ENCODE measurements at places on chromosomes 3 and 15. TPM values are rescaled to one million over a fixed set of nuclear protein-coding genes. Genes with fewer than 3 reads are reported as not detected.

CCR2 gene
- total RNA-seq: 0.33 TPM

- H3K4me1 ChIP-seq: peaks cover 20% of the 10 kb centered on the region
- no peak overlapping the region for H3K4me3 ChIP-seq
Observed at GRCh38 chr3:43755516-43756200, 64.9 kb downstream of the ABHD5 start.

CYP1A2 gene
- not detected for total RNA-seq

DNA sequence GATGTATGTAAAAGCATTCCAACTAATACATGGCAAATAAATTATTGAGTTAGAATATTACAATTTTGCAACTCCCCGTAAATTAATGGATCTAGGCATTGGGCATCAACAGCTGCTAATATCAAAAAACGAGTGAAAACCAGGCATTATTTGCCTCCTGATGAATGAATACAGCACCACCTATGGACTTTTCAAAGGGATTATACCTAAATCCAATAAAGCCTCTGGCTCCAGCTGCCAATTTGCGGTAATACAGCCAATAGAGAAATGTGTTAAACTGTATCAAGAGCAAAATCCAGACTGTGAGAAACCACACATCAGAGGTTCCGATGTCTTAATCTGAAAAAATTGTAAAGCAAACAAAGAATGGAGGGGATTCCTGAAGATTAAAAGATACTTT, 16.3 kb upstream of the A4GNT start:
- no peak overlapping the region for H3K27ac ChIP-seq
- no peaks in the 10 kb centered on the region for H3K4me1 ChIP-seq
- H3K4me3 ChIP-seq: no peak overlapping the region
- H3K27me3 ChIP-seq: no peaks in the 10 kb centered on the region

- H3K4me1 ChIP-seq: no peaks in the 10 kb centered on the region
- H3K27ac ChIP-seq: no peak overlapping the region
- no peaks in the 10 kb centered on the region for H3K36me3 ChIP-seq
Observed at GRCh38 chr15:99421172-99421656, 144.6 kb upstream of the MEF2A start.

GRCh38 chr3:38493031-38493430, 3.1 kb upstream of the EXOG start:
- no peak overlapping the region for H3K27ac ChIP-seq
- H3K4me1 ChIP-seq: peaks cover 12% of the 10 kb centered on the region
- no peak for DNase-seq
- H3K4me3 ChIP-seq: no peak overlapping the region

DNA sequence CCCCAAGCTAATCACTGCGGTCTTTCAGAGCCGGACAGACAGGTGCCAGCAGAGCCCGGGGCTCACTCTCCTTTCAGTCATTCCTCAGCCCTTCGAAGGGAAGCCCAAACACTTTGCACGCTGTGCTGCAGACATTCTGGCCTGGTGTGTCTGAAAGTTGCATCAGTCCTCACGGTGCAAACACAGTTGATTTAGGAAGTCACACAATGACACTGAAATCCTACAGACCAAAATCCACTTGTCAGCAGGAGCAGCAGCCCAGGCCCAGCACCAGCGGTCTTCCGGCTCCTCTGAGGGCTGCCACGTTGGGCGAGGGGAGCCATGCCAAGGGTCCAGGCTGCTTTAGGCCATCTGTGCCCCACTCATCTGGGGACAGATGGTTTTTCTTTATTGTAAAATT, 61.6 kb downstream of the RGMA start:
- H3K27ac ChIP-seq: peak overlapping the region; percentile 79
- no peaks in the 10 kb centered on the region for H3K4me1 ChIP-seq
- DNase-seq: peak; percentile 61
- H3K4me3 ChIP-seq: no peak overlapping the region
- H3K27me3 ChIP-seq: no peaks in the 10 kb centered on the region
- H3K36me3 ChIP-seq: peaks cover 40% of the 10 kb centered on the region

GRCh38 chr3:34696831-34697230, 898.4 kb downstream of the PDCD6IP start:
- H3K27ac ChIP-seq: no peak overlapping the region
- H3K36me3 ChIP-seq: no peaks in the 10 kb centered on the region
- no peaks in the 10 kb centered on the region for H3K4me1 ChIP-seq
- no peak for DNase-seq
- H3K4me3 ChIP-seq: no peak overlapping the region
- H3K27me3 ChIP-seq: no peaks in the 10 kb centered on the region

GRCh38 chr15:49688135-49688790, 67.4 kb downstream of the DTWD1 start:
- H3K4me1 ChIP-seq: no peaks in the 10 kb centered on the region
- no peaks in the 10 kb centered on the region for H3K27me3 ChIP-seq
- H3K27ac ChIP-seq: no peak overlapping the region
- no peak for DNase-seq

CD200 gene
- 5.7 TPM for total RNA-seq

SGO1 gene
- total RNA-seq: not detected

- H3K4me3 ChIP-seq: no peak overlapping the region
- peaks cover 32% of the 10 kb centered on the region for H3K4me1 ChIP-seq
- no peak for DNase-seq
- H3K27me3 ChIP-seq: no peaks in the 10 kb centered on the region
- H3K27ac ChIP-seq: no peak overlapping the region
Observed at GRCh38 chr15:85429522-85429921, 49.1 kb downstream of the AKAP13 start.

RHOV gene
- total RNA-seq: not detected

- no peak overlapping the region for H3K27ac ChIP-seq
- no peak for DNase-seq
- H3K36me3 ChIP-seq: no peaks in the 10 kb centered on the region
- no peak overlapping the region for H3K4me3 ChIP-seq
- H3K27me3 ChIP-seq: no peaks in the 10 kb centered on the region
Observed at GRCh38 chr3:189269365-189269764, 97.6 kb downstream of the TPRG1 start.

- H3K27me3 ChIP-seq: no peaks in the 10 kb centered on the region
- no peaks in the 10 kb centered on the region for H3K36me3 ChIP-seq
- H3K27ac ChIP-seq: no peak overlapping the region
Observed at GRCh38 chr15:61226361-61227256, 2.5 kb downstream of the RORA start.

DNA sequence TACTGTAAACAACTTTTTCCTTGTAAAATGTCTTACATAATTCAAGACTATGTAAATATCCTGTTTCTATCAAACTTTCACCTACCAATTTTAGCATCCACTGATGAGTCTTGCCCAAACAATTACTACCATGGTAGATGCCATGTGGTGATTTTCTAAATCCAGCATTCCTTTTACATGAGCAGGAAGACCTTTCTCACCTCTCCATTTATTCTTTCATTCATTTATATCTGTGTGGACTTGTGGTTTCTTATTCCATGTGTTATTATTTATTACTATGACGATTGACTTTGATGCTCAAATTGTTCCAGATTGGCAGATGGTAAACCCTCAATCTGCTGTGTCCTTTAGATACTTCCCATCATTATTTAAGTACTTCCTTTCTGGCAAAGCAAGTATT, 62.4 kb downstream of the IFT57 start:
- no peaks in the 10 kb centered on the region for H3K4me1 ChIP-seq
- no peaks in the 10 kb centered on the region for H3K27me3 ChIP-seq
- no peak overlapping the region for H3K4me3 ChIP-seq
- no peak for DNase-seq
- H3K36me3 ChIP-seq: no peaks in the 10 kb centered on the region

STRC gene
- total RNA-seq: not detected

DNA sequence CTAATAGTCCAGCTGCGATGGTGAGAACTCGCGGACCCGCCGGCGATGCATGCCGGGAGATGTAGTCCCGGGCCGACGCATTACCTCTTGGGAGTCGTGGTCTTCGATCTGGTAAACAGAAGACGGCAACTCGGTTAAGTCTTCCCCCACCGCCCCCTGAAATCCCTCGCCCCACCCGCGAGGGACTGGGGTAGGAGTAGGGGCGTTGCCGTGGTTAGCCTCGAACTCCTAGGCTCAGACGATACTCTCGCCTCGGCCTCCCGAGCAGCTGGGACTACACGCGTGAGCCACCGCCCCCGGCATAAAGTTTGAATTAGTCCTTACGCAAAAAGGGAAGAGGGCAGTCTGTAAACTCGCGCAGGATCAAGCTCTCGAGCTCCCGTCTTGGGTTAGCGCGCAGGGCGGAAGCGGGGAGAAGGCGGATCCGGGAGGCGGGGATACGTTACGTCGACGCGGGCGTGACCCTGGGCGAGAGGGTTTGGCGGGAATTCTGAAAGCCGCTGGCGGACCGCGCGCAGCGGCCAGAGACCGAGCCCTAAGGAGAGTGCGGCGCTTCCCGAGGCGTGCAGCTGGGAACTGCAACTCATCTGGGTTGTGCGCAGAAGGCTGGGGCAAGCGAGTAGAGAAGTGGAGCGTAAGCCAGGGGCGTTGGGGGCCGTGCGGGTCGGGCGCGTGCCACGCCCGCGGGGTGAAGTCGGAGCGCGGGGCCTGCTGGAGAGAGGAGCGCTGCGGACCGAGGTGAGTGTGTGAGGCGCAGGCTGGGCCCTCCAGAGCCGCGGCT, at the start of gene RAD51:
RAD51 (plus strand) TSS at position 487 of the 781 bp plus-strand sequence. CDS start 3,585 bp downstream, outside the sequence.
- H3K4me3 ChIP-seq: peak within 1 kb of the TSS; percentile 76
- H3K4me1 ChIP-seq: peaks cover 20% of the 10 kb centered on the region
- DNase-seq: peak; percentile 85
- peak within 1 kb of the TSS; percentile 94 for H3K27ac ChIP-seq
- H3K36me3 ChIP-seq: no peaks in the 10 kb centered on the region

DNA sequence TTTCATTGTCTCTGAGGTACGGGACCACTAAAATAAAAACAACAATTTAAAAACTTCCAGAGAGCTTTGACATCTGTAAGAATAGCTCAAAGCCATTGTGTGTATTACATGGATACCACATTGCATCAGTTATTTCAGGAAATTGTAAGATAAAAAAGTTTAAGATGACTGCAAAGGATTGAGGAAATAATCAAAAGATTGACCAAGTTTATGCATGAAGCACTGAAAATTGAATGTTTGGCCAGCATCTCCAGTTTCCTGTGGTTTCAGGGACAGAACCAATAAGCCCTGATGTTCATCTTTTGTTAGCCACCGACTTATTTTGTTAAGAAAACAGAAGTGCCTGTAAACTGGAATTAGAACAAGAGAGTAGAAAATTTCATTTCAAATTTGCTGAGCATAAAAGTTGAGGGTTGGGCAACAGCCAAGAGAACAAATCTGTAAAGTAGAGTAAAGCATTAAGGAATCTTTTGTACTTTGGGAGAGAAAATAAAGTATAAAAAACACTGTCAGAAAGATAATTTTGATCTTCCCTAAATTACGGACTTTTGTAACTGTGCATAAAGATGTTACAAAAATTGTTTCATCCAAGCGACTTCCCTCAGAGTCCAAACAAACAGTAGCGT, 211.5 kb upstream of the P2RY1 start:
- DNase-seq: no peak
- H3K27me3 ChIP-seq: no peaks in the 10 kb centered on the region
- no peaks in the 10 kb centered on the region for H3K4me1 ChIP-seq
- H3K4me3 ChIP-seq: no peak overlapping the region
- H3K36me3 ChIP-seq: no peaks in the 10 kb centered on the region
- H3K27ac ChIP-seq: peak overlapping the region; percentile 24

- no peaks in the 10 kb centered on the region for H3K36me3 ChIP-seq
- H3K27ac ChIP-seq: peak overlapping the region; percentile 46
- no peaks in the 10 kb centered on the region for H3K27me3 ChIP-seq
- no peak for DNase-seq
- H3K4me1 ChIP-seq: peaks cover 18% of the 10 kb centered on the region
Observed at GRCh38 chr15:89243046-89243690, 611 bp upstream of the FANCI start.

DNA sequence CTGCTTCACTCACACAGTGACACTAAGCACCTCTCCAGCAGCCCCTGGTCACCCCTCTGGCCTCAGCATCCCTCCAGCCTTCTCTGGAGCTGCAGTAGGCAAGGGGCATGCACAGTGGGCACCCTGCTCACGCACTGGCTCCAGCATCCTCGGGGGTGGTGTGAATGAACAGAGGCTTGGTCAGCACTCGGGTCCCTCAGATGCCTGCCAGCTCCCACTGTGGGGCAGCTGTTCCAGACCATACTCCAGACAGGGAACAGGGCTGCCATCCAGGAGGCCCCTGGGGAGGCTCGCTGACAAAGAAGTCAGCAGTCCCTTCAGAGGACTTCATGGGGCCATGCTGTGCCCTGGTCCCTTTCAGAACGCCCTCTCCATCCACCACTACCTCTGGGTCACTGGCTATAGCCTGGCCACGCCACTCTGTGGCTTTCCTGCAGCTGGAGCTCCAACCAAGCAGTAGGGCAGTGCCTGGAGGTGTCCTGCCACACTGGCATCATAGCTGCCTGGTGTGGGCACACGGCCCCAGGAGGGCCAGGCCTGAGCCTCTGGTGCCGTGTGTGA, 26.3 kb downstream of the ALS2CL start:
- H3K27me3 ChIP-seq: no peaks in the 10 kb centered on the region
- no peaks in the 10 kb centered on the region for H3K36me3 ChIP-seq
- H3K27ac ChIP-seq: peak overlapping the region; percentile 83
- H3K4me3 ChIP-seq: no peak overlapping the region

CCDC39 gene
- not detected for total RNA-seq

SETD2 gene
- 26.8 TPM for total RNA-seq

SAMMSON gene
- not detected for total RNA-seq

LRTM1 gene
- total RNA-seq: not detected

GRCh38 chr15:58189148-58189811, 51.1 kb downstream of the AQP9 start:
- no peaks in the 10 kb centered on the region for H3K27me3 ChIP-seq
- H3K4me1 ChIP-seq: no peaks in the 10 kb centered on the region
- H3K27ac ChIP-seq: no peak overlapping the region
- H3K4me3 ChIP-seq: no peak overlapping the region
- DNase-seq: no peak
- no peaks in the 10 kb centered on the region for H3K36me3 ChIP-seq

GABRG3 gene
- not detected for total RNA-seq

SLC27A2 gene
- not detected for total RNA-seq

ANKRD63 gene
- total RNA-seq: 0.44 TPM

MYRIP gene
- 4.2 TPM for total RNA-seq

- no peaks in the 10 kb centered on the region for H3K27me3 ChIP-seq
- DNase-seq: no peak
- H3K27ac ChIP-seq: no peak overlapping the region
- H3K4me1 ChIP-seq: no peaks in the 10 kb centered on the region
- no peaks in the 10 kb centered on the region for H3K36me3 ChIP-seq
Observed at GRCh38 chr3:36477655-36478054, 97.4 kb downstream of the STAC start.

- no peak overlapping the region for H3K27ac ChIP-seq
- H3K27me3 ChIP-seq: no peaks in the 10 kb centered on the region
- H3K36me3 ChIP-seq: no peaks in the 10 kb centered on the region
Observed at GRCh38 chr3:29291260-29291981, 10.6 kb downstream of the RBMS3 start.

DNA sequence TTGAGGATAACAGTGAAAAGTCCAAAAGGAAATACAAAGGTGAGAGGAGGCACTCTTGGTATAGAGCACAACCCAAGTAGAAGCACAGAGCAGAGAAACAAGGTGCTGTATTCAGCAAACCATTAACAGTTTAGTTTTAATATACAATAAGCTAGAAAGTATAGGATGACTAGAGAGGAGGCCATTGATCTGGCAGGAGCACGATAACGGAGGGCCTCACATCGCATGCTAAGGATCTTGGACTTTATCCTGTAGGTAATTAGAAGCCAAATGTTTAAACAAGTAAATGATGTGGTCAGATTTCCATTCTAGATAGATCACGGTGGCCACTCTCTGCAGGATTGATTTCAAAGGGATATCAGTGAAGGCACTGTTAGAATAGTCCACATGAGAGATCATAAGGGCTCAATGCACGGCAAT, 935.0 kb downstream of the ROBO1 start:
- no peaks in the 10 kb centered on the region for H3K4me1 ChIP-seq
- H3K27me3 ChIP-seq: no peaks in the 10 kb centered on the region
- H3K27ac ChIP-seq: no peak overlapping the region
- H3K36me3 ChIP-seq: no peaks in the 10 kb centered on the region
- no peak for DNase-seq

OR4F15 gene
- total RNA-seq: not detected
